Right renal cortex interstitium (tissue), 3 donors: ENCODE measurements at places on chromosomes 12 and 14. TPM values are rescaled to one million over a fixed set of nuclear protein-coding genes. Genes with fewer than 3 reads are reported as not detected.

The SLC8A3 gene
- polyA plus RNA-seq, result 0.57 TPM

DNA sequence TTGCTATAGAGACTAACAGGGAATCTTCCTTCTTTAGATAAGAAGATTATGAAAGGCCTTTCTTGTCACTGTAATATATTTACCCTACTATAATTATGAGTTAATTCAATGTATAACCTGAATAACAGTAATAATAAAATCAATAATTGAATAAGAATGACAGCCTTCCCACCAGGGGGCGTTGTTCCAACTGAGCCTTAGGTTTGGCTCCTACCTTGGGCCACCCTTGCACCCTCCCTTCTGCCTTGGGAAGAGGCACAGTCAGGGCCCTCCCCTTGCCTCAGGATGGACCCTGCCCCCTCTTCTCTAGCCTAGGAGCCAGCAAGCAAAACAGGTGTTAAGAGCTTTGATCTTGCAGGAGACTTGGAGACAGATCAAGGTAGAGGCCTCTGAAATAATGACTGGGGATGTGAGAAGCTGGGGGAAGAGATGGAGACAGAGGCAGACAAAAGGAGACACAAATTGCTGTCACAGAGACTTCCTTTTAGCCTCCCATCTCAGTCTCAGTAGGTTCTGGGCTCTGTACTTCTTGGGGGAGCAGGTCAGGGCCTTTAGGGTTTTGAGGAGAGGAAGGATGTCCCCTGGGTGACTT, 40.1 kb upstream of the CISTR start:
- no peak for DNase-seq

GRCh38 chr12:6934110-6934509, 6.4 kb downstream of the ATN1 start:
- DNase-seq, result no peak

DNA sequence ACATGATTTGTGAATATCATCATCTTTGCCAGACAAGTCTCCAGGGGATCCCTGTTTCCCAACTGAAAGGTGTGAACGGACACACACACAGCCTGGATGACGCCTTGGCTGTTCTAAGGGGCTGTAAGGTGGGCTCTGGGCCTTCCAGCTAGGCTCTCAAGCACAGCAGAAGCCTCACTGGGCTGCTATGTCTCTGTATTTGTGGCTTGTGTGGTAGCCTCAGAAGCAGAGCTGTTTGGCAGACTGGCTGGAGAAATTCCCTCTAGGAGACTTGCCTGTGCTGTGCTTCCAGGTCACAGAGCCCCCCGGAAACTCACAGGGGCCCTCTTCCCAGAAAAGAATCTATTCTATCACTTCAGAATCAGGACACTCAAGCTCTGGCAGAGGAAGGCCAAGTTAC, 21.4 kb downstream of the OTUB2 start:
- DNase-seq, result no peak

GRCh38 chr14:105774001-105774400, 247.6 kb downstream of the TMEM121 start:
- no peak for DNase-seq

DNA sequence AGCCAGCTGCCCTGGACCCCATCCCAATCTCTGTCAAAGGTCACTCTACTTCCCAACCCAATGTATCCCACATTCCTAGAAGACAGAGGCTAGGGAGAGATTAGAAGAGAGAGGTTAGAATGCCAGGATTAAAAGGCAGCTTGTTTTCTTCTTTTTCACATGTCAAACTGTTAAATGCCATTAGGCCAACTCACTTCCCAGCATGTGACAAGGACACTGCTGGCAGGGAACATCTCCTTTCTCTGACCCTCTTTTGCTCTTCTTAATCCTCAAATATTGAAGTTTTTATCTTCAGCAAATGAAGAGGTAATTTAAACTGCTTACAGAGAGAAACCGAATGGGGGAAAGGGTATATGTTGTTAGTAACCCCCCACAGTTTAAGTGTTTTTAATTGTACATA, 89.1 kb downstream of the BBS10 start:
- no peak for DNase-seq

GRCh38 chr14:22220427-22220826, 368.6 kb downstream of the DAD1 start:
- DNase-seq, result no peak

DNA sequence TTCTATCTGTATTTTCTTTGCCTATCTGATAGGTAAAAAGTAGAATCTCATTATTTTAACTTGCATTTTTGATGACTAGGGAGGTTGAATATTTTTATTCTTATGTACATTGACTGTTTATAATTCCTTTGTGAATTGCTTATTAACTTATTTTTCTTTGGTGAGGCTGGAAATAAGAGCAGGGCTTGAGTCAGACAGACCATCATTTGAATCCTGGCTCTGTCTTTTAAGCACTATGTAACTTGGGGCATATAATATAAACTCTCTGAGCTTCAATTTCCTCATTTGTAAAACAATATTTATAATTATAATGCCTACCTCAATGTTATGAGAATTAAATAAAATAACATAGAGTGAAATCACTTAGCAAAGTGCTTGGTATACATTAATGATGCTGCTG, 108.9 kb downstream of the MSRB3 start:
- DNase-seq, result no peak

- DNase-seq, result no peak
These were observed 4.3 kb upstream of the TRAF3 start for GRCh38 chr14:102772781-102773570.

GRCh38 chr14:94562022-94562421, 780 bp downstream of the SERPINA4 start:
- DNase-seq, result no peak

GRCh38 chr12:64737539-64737938, 21.7 kb downstream of the GNS start:
- no peak for DNase-seq

GRCh38 chr12:14951851-14952250, 9.6 kb downstream of the ARHGDIB start:
- no peak for DNase-seq

GRCh38 chr14:63287666-63288483, 30.9 kb downstream of the GPHB5 start:
- DNase-seq, result no peak

DNA sequence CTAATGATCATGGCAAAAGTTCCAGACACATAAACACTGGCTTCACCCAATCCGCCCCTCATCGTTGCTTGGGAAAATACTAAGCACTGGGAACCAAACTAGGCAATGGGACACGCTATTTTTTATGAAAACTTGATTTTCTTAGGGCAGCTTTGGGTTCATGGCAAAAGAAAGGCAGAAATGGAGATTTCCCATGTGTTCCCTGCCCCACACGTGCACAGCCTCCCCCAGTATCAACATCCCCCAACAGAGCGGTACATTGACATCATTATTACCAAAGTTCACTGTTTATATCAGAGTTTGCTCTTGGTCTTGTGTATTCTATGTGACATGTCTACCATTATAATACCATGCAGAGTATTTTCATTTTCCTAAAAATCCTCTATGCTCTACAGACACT, 71.0 kb downstream of the DBX2 start:
- no peak for DNase-seq

- DNase-seq, result no peak
These were observed 2.6 kb upstream of the LGMN start for GRCh38 chr14:92750994-92751400.

The ESPL1 gene
- polyA plus RNA-seq, result 9.4 TPM

DNA sequence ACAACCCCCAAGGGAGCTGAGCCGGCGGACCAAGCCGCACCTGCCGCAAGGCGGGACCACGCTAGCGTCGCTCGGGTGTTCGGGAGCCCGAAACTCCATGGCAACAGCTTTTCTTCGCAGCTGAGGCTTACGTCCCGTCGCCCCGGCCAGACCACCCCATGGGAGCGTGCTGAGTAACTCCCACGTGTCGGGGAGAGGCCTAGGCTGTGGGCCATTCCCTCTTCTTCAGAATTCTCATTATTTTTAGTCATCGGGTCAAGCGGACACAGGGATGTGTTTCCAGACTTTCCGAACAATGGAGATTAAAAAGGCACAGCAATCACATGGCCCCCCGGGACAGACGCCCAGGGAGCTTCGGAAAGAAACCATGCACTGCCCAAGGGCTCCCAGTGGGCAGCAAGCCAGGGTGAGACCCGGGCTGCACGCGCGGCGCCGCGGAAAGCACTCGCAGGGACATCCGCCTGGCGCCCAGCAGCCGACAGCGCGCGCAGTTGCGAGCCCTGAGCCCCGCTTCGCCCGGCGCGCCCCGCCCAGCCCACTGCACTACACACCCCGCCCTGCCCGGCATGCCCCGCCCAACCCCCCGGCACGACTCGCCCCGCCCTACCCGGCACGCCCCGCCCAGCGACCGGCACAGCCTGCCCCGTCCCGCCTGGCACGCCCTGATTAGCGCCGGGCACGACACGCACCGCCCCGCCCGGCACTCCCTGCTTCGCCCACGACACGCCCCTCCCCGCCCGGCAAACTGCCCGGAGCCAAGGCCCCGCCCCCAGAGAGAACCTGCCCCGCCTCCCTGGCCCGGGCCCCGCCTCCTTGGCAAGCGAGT, 422 bp upstream of the AK7 start:
- peak; percentile 77 for DNase-seq

The LRFN5 gene
- polyA plus RNA-seq, result 11.6 TPM

- DNase-seq, result no peak
These were observed 108.2 kb upstream of the MED13L start for GRCh38 chr12:116385486-116386217.

DNA sequence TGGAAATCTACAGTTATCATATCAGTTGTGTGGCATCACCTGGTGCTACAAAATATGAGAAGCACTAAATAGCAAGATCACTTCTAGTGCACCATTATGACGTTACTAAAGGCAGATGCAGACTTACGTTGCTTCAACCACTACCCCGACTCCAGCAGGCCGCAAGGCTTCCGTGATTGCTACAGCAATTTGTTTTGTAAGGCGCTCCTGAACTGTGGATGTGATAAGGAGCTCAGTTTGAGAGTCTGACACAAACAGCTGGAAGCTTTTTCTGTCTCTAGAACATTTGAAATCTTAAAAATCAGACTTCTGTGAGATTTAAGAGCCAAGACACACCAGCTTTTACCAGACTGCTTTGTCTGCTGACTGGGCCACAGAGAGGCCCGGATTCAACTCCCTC, 57.0 kb downstream of the GCH1 start:
- no peak for DNase-seq

- DNase-seq, result no peak
These were observed 78.5 kb downstream of the CCDC91 start for GRCh38 chr12:28268608-28269229.

GRCh38 chr12:56040151-56040550, 1.6 kb upstream of the RPS26 start:
- DNase-seq, result no peak

- no peak for DNase-seq
These were observed 64.6 kb downstream of the KIF21A start for GRCh38 chr12:39378341-39378740.

GRCh38 chr12:80857311-80857710, 80.4 kb downstream of the LIN7A start:
- DNase-seq, result no peak

The RPS6KL1 gene
- polyA plus RNA-seq, result 1.1 TPM

DNA sequence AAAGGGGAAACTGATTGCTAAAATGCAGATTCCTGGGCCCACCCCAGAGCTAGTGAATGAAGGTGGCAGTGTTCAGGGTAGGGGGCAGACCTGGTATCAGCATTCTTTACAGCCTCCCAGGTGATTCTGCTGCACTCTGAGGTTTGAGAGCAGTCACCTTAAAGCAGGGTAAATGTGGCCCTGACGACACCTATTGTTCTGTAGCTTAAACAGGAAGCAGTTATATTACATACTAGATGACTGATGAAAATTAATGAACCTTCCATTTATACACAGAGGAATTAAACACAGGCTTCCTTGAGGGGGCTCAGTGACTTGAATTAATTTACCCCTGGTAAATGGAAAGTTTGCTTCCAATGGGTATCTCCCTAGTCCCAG, 25.3 kb downstream of the NUAK1 start:
- no peak for DNase-seq

The ZC3H14 gene
- polyA plus RNA-seq, result 108 TPM

The ANKS1B gene
- polyA plus RNA-seq, result 4.3 TPM

DNA sequence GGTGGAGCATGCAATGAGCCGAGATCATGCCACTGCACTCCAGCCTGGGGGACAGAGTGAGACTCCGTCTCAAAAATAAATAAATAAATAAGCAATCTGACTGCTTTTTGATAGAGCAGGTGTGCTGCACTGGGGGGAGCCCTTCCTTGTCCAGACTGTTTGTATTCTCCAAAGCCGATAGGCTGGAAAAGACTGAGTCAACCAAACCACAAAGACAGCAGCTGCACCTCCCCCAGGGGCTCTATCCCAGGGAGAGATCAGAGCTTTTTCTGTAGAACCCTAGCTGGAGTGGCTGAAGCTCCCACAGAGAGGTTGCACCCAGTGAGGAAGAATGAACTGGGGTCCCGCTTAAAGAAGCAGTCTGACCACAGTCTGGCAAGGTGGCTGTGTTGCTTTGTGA, 45.8 kb upstream of the LALBA start:
- DNase-seq, result no peak

DNA sequence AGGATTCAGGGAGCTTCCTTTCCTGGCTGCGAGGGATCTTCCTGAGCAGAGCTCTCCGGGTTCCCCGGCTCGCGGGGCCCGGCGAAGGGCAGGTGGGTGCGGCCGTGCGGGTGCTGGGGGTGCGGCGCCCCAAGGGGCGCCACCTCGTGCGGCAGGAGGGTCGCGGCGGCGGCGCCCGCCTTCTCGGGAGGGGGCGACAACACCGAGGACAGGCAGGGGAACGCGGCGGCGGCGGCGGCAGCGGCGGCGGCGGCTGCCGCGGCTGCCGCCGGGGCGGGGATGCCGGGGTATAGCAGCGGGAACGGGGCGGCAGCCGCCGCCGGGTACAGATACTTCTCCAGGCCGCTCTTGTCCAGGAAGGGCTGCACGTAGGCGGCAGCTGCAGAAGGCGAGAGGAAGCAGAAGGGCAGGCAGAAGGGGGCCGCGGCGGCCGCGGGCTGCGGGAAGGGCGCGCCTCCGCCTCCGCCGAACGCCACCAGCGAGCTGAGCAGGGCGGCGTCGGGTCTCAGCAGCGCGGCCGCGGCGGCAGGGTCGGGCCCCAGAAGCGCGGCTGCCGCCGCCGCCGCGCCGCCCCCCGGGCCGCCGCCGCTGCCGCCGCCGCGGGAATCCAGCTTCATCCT, 2.7 kb downstream of the BHLHE41 start:
- no peak for DNase-seq

GRCh38 chr14:66652525-66653106, 144.7 kb downstream of the GPHN start:
- DNase-seq, result no peak

The IL31 gene
- polyA plus RNA-seq, result not detected

The SLC24A4 gene
- polyA plus RNA-seq, result 0.33 TPM

DNA sequence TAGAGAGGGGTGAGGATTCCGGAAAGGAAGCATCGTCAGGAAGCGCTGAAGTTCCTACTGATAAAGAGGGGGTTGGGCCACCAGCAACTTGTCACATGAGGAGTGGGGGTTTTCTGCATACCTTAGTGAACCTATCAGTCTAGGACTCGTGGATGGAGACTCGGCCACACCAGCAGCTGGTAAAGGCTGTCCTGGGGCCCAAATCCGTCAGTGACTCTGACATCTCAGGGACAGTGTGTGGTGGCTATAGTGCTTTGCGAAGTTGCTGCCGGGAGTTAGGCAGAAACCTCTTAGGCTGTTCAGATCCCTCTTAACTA, 16.4 kb downstream of the RNASE2 start:
- no peak for DNase-seq

The MIA2 gene
- polyA plus RNA-seq, result 76.0 TPM

The LGMN gene
- polyA plus RNA-seq, result 158 TPM

GRCh38 chr14:70265422-70265821, 76.7 kb upstream of the SLC8A3 start:
- DNase-seq, result no peak
